Non-pigmented ciliary epithelial cell (primary cell): ENCODE measurements at places on chromosomes 5 and 9.

DNA sequence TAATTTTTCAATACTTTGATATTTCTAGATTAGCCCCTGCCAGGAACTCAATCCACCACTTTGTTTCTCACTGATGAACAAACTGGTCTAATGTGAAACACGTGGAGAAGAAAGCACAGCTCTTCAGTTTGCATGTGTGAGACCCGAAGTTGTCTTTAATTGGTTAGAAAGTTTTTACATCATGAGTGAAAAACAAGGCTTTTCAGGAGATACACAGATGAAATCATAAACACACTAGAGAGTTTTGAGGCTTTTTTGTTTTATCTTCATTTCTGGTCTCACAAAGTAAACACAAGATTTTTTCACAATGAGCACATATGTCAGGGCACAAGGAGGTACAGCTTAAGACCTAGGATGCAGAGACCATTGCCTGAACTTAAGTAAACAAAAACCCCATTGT is 84.5 kb upstream of the MOCS2 start:
- DNase-seq, result no peak

DNA sequence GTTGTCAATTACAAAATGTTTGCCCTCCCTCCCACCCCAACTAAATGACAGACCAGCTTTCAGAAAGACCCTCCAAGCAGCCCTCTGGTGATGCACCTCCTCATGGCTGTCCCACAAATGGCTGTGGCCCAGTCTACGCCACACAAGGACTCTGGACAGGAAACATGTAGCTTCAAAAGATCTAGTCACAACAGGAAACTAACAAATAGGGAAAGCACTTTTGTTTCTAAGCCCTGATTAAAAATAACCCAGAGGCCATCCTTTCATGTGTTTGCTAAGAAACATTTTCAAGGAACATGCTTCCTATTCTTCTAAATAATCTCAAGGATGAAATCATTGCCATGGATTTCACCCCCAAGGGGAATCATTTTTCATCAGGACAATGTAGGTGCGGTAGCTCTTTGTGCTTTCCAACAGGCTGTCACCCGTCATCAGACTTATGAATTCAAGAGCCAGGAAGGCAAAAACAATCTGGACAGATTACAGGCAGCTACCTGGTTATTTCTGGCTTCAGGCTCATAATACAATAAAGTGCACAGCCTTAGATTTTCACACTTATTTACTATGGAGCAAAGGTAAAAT is 20.1 kb downstream of the PCSK1 start:
- no peak for DNase-seq

DNA sequence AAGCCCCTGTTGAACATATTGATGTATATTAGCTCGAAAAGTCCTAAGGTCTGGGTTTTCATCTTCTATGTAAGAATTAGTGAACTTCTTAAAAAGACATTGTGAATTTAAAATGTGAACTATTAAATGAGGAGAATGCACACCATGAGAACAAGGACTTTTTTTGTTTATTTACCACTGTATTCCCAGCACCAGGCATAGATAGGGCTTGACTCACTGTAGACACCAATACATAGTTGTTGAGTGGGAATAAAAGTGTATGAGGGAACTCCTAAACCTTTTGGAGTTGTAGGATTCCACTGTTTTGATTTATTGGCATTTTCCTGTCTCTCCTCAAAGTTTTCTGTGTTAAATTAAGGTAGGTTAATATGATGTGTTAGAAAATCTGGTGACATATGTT is 40.3 kb downstream of the NNT start:
- DNase-seq, result no peak

- no peak for DNase-seq
Measured at GRCh38 chr5:127834094-127834531, 130.9 kb downstream of the CCDC192 start.

DNA sequence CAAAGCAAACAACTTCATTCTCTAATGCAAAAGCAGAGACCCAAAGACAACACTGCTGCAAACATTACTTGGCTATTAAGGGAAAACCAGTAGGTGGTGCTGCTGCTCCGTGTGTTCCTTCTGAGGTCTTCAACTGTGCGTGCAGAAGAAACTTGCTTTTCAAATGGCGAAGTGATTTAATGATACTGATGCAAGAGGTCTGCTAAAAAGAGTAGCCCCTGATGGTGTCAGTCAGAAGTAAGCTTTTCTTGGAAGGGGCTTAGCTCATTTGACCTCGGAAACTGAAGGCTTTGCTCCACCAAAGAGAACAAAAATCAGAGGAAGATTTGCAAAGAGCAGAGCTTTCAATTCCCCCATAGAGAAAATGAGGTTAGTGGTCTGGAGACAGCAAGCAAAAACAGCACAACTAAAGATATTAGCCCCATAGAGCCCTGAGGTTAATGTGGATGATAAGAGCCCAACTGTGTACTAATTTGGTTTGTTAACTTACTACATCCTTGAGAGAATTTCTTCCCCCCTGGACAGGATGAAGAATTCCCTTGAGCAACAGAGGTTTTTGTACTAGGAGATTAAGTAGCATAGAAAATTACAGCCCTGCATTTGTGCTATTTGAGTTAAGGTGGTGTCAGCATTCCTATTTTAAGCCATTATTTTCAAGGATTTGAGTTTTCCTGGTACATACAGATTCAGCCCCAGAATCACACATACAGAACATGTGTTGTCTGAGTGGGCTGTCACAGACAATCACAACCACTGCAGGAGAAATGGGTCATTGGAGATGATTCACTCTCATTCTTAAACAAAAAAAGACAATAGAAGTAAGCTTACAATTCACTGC is 153.2 kb upstream of the C9orf72 start:
- no peak for DNase-seq

DNA sequence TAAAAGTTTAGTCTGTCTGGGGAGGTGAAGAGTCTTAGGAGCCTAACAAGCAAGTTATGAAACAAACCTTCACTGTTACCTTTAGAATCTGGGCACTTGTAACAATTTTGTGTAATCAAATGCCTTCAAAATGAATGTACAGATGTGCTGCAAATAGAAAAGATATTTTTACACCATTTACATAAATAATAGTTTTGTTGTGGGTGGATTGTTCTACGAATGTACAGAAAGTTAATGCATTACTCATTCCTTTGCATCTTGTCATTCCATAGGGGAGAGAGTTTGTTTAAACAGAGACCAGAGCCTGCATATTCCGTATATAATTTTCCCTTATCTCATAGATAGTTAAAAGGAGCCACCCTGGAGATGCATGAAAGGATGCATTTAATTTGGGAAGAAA is 576.9 kb upstream of the SGCD start:
- no peak for DNase-seq

GRCh38 chr5:176625966-176626875 is 4.1 kb downstream of the SNCB start:
- no peak for DNase-seq

- DNase-seq, result no peak
Measured at GRCh38 chr5:37039824-37040223, 163.3 kb downstream of the NIPBL start.

GRCh38 chr5:171494452-171495121 is 75.1 kb downstream of the FGF18 start:
- peak; percentile 15 for DNase-seq

GRCh38 chr5:170623576-170624181 is 119.9 kb downstream of the KCNIP1 start:
- DNase-seq, result no peak

- no peak for DNase-seq
Measured at GRCh38 chr5:39892708-39893107, 467.9 kb upstream of the DAB2 start.

DNA sequence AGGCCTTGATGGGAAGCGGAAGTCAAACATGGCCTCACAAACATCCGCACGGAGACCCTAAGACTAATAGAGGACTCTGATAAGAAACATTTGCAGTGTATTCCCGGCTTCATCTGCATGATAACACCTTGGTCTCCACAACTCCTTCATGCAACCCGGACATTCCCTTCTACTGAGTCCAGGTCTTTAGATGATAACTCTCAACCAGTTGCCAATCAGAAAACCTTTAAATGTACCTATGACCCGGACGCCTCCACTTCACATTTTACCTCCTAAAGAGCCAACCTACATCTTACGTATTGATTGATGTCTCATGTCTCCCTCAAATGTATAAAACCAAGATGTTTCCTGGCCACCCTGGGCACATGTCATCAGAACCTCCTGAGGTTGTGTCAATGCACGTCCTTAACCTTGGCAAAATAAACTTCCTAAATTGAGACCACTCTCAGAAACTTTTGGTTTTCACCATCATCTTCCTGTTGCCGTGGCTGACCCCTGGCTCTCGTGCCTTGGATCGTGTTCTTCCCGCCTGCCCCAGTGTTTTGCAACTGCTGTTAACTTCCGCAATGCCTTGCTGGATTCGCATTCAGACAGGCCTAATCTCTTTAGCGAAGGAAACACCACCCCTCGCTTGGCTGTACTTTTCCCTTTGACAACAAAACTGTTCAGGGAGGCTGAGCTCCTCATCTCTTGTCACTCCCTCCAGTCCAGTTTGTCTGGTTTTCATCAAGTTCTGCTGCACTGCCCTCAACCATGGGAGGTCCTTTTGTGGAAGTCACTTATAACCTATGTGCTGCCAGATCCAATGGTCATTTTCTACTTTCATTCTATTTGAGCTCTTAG is 1.1 kb upstream of the DAP start:
- DNase-seq, result no peak

- no peak for DNase-seq
Measured at GRCh38 chr9:90878562-90878961, 76.9 kb downstream of the SYK start.

GRCh38 chr9:25678147-25678666 is at the start of gene TUSC1:
Gene TUSC1 (minus strand): TSS chr9:25678444. CDS start chr9:25678312, 132 bp downstream.
- DNase-seq, result peak; percentile 17

- DNase-seq, result no peak
Measured at GRCh38 chr5:130092991-130093390, 188.7 kb downstream of the CHSY3 start.

DNA sequence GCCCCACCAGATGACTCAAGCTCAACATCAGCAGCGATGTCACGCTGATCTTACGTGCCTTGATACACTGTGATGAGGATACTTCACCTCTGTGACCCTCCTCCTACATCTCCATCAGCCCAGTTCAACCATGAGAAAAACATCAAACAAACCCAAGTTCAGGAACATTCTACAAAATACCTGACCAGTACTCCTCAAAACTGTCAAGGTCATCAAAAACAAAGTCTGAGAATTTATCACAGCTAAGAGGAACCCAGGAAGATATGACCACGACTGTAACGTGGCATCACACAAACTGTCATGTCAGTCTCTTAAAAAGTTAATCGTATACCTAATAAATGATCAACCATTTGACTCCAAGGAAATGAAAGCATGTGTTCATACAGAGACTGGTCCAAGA is 90.8 kb downstream of the COL23A1 start:
- DNase-seq, result no peak

- DNase-seq, result no peak
Measured at GRCh38 chr9:13948037-13948436, 365.9 kb downstream of the NFIB start.

DNA sequence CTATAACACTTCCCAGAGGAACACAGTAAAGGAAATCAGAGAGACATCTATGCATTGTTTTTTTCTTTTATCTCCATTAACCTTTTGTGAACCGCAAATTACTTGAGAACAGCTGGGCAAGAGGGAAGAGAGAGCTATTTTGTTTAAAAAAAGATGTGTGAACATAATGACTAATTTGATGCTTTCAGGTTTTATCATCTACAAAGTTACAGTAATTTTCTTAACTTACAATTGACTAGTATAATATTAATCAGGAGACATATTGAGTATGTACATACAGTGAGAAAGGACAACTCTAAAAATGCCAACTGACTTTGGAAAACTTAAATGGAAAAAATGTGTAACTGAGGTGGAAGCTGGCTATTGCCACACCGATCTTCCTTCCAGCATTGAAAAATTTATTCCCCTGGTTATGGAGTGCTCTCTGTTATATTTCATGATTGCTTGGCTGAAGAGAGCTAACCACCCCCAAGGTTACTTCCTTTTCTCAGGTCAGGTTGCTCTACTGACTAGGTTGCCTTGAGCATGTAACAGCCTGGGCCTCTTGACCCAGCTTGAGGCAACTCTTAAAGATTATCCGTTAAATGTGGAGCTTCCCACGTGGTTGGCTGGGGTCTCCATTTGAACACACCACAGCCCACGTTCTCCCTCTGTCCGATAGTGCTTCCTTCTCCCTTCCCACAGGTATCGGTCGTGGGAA is 62.6 kb upstream of the C6 start:
- DNase-seq, result no peak

GRCh38 chr5:76781775-76782174 is 37.1 kb upstream of the F2RL1 start:
- no peak for DNase-seq

DNA sequence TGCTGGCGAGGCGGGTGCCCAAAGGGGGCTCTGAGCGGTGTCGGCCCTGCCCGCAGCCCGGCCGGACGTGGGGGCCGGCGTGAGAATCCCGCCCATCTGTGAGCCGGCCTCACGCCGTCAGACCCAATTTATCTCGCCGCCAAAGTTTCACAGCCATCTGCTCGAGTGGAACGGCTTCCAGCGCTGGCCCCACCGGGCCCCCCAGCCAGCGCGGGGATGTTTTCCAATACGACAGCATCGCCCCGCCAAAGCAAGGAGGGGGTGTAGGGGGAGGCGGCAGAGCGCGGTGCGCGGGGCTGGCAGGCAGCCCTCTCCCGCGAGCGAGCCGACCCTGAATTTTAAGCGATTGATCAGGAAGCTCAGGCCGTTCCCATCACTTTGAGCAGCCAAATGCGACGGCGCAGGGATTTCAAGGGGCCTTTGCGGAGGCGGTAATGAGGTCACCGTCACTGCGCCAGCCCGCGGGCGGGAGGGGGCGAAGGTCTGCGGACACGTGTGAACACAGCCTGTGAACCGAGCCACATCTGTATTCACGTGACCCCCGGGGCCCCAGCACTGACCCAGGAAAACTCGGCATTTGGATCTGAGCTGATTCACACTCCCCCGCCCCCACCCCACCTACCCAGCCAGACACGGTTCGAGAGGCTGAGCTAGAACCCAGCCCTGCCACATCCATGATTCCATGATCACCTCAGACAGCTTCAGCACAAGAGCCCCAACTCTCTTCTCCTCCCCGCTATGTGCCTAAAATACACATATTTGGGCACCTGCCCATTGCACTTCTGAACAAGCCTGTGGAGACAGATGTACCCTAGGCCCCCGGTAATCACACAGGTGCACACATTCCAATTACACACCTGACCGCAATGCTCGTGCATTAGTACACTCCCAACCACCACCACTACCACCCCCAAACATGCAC is 47.8 kb upstream of the PSD2 start:
- no peak for DNase-seq

DNA sequence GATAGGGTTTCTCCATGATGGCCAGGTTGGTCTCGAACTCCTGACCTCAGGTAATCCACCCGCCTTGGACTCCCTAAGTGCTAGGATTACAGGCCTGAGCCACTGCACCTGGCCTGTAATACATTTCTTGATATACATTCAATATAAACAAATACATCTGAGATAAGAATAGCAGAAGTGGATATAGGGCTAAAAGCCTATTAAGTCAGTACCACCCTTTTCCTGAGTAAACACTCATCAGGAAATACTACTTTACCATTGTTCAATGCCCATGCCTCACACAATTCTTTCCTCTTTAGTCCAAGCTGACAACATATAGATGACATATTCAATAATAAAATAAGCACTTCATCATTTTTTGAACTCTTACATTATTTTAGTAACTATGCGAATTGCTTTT is 64.8 kb downstream of the MRPS27 start:
- no peak for DNase-seq
